ENCODE measurements at places on chromosomes 12 and 14. TPM values are rescaled to one million over a fixed set of nuclear protein-coding genes. Genes with fewer than 3 reads are reported as not detected.

GPR65 gene
- under 0.01 TPM for total RNA-seq

MGP gene
- total RNA-seq: 12.0 TPM

BMP4 gene
- total RNA-seq: 0.98 TPM

GZMB gene
- not detected for total RNA-seq

LIMA1 gene
- 17.2 TPM for total RNA-seq

ARG2 gene
- total RNA-seq: 40.1 TPM

OTOGL gene
- 0.25 TPM for total RNA-seq

MYG1 gene
- 27.0 TPM for total RNA-seq

ANO2 gene
- 2.0 TPM for total RNA-seq

DLGAP5 gene
- total RNA-seq: 3.9 TPM

CD27 gene
- total RNA-seq: 0.25 TPM

KRT73 gene
- total RNA-seq: not detected

ITGA7 gene
- total RNA-seq: 9.1 TPM

NXPH4 gene
- 1.7 TPM for total RNA-seq
